ENCODE measurements at places on chromosomes 13 and 19.

GRCh38 chr19:11704626-11705025, 34.1 kb downstream of the ZNF823 start:
- no peak for DNase-seq

DNA sequence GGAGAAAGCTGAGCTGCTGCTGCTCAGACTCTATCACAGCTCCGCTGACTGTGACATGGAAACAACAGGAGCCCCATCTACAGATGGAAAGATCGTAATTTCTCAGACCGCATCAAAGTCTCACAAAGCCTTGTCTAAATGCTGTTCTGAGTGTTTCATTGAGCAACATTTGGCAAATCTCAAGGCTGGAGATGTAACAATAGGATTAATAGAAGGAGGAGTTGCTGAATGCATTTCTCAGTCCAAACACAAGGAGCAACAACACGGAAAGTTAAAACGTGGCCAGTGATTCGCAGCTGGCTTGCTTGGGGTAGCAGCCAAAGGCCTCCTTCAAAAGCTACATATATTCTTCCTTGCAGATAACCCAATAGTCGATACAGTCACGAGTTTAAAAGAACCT, 55.7 kb downstream of the MRPL57 start:
- DNase-seq: no peak

GRCh38 chr13:99376132-99376531, 68.9 kb upstream of the GPR183 start:
- DNase-seq: no peak

DNA sequence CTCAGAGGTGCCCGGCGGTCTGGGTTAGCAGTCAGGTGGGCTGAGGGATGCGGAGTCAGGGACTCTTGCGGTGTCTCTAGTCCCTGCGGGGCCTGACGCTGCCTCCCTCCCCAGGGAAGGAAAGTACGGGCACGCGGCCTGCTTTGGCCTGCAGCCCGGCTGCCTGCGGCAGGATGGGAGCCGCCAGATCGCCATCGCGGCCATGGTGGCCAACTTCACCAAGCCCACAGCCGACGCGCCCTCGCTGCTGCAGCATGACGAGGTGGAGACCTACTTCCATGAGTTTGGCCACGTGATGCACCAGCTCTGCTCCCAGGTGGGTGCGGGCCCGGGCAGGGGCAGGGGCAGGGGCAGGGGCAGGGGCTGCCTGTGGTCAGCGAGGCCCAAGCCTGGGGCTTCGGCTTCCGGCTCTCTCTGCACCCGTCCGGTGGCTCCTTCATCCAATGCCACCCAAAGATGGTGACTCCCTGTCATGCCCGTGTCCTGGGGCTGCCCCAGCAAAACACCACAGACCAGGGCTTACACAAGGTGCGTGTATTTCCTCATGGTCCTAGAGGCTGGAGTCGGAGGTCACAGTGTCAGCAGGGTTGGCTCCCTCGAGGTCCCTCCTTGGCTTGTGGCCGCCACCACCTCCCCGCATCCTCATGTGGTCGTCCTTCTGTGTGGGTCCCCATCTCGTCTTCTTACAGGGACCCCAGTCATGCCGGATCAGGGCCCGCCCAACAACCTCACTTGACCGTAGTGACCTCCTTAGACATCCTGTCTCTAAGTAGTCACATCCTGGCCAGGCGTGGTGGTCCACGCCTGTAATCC, 11.3 kb upstream of the ZNF554 start:
- DNase-seq: no peak
